SJCRH30 (cell line): ENCODE measurements at places on chromosomes 3 and 15.
A peak's percentile ranks its signal among the peaks of the same experiment; 100 is the strongest.

- DNase-seq, result peak; percentile 51
- no peaks in the 10 kb centered on the region for H3K36me3 ChIP-seq
- no peak overlapping the region for H3K27ac ChIP-seq
- H3K27me3 ChIP-seq, result no peaks in the 10 kb centered on the region
- peaks cover 14% of the 10 kb centered on the region for H3K4me1 ChIP-seq
- H3K4me3 ChIP-seq, result no peak overlapping the region
Observed at GRCh38 chr3:23776352-23776891, 29.3 kb upstream of the UBE2E1 start.

DNA sequence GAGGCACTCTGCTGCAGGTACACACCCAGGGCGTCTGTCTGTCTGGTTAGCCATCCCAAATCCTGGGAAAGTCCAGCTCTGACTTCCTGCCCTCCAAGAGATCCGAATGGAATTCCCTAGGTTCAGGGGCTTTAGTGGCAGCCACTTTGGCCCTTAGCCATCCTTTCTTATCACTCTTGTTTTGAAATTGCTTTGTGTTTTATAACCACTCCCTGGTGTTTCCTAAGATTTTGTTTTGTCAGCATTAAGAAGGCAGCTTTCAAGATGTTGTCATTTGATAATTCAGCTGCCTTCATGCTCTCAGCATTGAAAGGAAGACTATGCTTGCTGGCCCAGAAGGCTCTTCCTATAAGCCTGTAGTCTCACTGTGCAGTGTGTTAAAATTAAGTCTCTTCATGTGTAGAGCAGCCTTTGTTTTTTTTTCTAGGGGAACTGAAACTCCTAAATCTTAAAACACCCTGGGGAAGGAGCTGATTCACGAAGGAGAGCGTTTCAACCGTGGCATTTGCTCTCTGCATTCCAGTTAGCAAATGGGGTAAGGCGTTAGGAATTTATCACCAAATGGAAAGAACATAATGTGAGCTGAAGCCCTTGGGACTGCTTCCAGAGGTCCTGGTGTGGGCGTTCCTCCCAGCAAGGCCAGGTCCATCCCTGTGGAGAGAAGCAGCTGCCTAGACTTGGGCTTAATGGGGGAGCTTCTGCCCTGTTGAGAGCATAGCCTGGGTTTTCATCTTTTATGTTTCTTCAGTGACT, 14.2 kb upstream of the CLEC3B start:
- H3K27ac ChIP-seq, result peak overlapping the region; percentile 83
- peak; percentile 69 for DNase-seq
- H3K27me3 ChIP-seq, result no peaks in the 10 kb centered on the region
- peaks cover 17% of the 10 kb centered on the region for H3K4me1 ChIP-seq
- peaks cover 17% of the 10 kb centered on the region for H3K36me3 ChIP-seq

GRCh38 chr3:190533511-190534281, 19.8 kb downstream of the IL1RAP start:
- no peak overlapping the region for H3K4me3 ChIP-seq
- H3K4me1 ChIP-seq, result no peaks in the 10 kb centered on the region
- no peaks in the 10 kb centered on the region for H3K27me3 ChIP-seq
- no peaks in the 10 kb centered on the region for H3K36me3 ChIP-seq
- no peak overlapping the region for H3K27ac ChIP-seq

DNA sequence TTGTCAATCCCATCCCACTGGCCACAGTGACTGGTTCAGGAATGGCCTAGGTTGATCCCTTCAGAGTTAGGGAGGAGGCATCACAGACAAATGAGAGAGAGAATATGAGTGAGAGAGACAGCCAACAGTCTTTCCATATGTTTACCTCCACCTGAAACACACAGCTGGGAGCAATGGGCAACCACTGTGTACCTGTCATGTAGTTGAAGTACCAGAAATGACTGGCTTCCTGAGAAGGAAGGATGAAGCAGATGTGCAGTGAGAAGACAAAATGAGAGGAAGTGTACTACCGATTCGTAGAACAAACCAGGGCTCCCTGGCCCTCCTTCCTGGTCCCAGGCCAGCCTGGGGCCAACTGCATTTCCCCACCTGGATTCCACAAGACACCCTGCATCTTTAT, 27.4 kb downstream of the SRGAP3 start:
- H3K4me3 ChIP-seq, result no peak overlapping the region
- H3K27ac ChIP-seq, result no peak overlapping the region
- H3K4me1 ChIP-seq, result no peaks in the 10 kb centered on the region
- DNase-seq, result no peak

DNA sequence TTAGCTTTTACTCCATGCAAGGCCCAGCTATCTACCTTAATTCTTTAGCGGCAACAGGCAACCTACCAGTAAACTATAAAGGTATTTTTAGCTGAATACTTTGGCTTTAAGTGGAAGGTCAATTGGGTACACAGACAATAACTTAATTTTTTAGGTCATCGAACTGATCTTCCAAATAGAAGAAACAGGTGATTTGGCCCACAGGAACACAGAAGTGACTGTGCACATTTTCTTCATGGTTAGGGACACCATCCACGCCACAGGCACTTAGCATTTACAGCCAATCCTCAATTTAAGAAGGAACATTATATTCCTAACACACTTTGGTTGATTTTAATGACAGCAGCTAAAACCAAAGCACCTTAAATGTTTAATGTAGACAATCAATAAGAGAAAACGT, 1.9 kb downstream of the ARPP19 start:
- H3K27ac ChIP-seq, result no peak overlapping the region
- DNase-seq, result no peak
- H3K27me3 ChIP-seq, result no peaks in the 10 kb centered on the region
- H3K4me1 ChIP-seq, result peaks cover 10% of the 10 kb centered on the region
- no peaks in the 10 kb centered on the region for H3K36me3 ChIP-seq

GRCh38 chr3:163422671-163423070, 1655.6 kb downstream of the SI start:
- no peaks in the 10 kb centered on the region for H3K27me3 ChIP-seq
- no peak for DNase-seq
- no peak overlapping the region for H3K4me3 ChIP-seq
- H3K27ac ChIP-seq, result no peak overlapping the region
- no peaks in the 10 kb centered on the region for H3K36me3 ChIP-seq

- no peaks in the 10 kb centered on the region for H3K36me3 ChIP-seq
- H3K27me3 ChIP-seq, result no peaks in the 10 kb centered on the region
- H3K4me3 ChIP-seq, result no peak overlapping the region
- H3K27ac ChIP-seq, result no peak overlapping the region
- DNase-seq, result no peak
- H3K4me1 ChIP-seq, result peaks cover 5% of the 10 kb centered on the region
Observed at GRCh38 chr3:101133652-101134051, 140.4 kb upstream of the ABI3BP start.

DNA sequence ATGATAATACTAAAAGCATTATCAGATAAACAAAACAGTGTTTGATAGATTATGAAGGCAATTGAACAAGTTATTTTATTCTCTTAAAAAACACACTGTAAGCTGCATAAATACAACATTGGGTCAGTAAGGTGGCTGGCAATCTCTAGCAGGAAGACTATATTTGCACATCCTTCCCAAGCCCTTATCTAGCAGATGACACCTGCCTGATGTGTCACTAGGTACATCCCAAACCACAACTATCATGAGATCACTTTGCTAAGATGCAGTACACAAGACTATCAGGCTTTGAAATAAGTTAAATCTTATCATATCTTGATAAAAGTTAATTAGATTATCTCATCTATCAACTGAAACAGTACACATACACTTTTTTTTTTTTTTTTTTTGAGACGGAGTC, 417.4 kb downstream of the MECOM start:
- H3K27ac ChIP-seq, result no peak overlapping the region
- H3K4me3 ChIP-seq, result no peak overlapping the region
- no peaks in the 10 kb centered on the region for H3K36me3 ChIP-seq
- H3K4me1 ChIP-seq, result peaks cover 4% of the 10 kb centered on the region

DNA sequence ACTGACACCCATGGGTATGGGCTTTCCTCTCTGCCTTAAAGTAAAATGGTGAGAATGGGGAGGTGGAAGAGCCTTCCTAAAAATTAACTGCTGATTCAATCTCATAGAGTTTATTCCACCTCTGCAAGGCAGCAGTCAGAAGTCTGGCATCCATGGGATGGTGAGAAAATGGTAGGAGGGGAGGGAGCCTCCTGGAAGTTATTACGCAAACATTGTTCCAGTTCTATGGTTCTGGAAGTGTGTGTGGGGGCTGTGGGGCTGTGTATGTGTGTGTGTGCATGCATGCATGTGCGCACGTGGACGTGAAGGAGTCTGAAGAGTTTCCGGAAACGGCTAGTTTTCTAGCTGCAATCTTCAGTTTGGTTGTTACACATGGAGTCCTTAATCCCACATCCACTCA, 177.6 kb downstream of the KCNAB1 start:
- H3K27me3 ChIP-seq, result no peaks in the 10 kb centered on the region
- no peaks in the 10 kb centered on the region for H3K36me3 ChIP-seq
- H3K4me3 ChIP-seq, result no peak overlapping the region
- no peak for DNase-seq
- H3K27ac ChIP-seq, result no peak overlapping the region

GRCh38 chr3:178369006-178369405, 167.2 kb upstream of the KCNMB2 start:
- H3K27me3 ChIP-seq, result no peaks in the 10 kb centered on the region
- DNase-seq, result no peak
- no peaks in the 10 kb centered on the region for H3K4me1 ChIP-seq

DNA sequence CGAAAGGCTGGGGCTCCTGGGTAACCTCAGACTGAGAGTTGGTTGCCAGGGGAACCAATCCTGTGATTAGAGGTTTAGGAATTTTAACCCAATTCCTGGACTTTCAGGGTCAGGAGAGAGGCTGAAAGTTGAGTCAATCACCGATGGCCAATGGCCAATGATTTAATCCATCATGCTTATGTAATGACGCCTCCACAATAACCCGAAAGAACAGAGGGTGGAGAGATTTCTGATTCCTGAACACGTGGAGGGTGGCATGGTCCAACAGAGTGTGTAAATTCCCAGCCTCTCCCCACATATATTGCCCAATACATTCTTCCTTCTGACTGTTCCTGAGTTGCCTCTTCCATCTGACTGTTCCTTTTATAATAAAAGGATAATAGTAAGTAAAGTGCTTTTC, 137.2 kb upstream of the CBLB start:
- no peaks in the 10 kb centered on the region for H3K27me3 ChIP-seq
- H3K27ac ChIP-seq, result no peak overlapping the region
- no peaks in the 10 kb centered on the region for H3K4me1 ChIP-seq
- no peak overlapping the region for H3K4me3 ChIP-seq
- H3K36me3 ChIP-seq, result no peaks in the 10 kb centered on the region

DNA sequence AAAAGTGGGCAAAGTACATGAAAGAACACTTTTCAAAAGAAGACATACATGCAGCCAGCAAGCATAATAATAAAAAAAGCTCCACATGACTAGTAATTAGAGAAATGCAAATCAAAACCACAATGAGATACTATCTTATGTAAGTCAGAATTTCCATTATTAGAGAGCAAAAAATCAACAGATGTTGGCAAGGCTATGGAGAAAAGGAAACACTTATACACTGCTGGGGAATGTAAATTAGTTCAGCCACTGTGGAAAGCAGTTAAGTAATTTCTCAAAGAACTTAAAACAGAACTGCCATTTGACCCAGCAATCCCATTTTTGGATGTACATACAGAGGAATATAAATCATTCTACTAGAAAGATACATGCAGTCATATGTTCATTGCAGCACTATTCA, 360.7 kb downstream of the NSUN3 start:
- H3K4me3 ChIP-seq, result no peak overlapping the region
- no peaks in the 10 kb centered on the region for H3K4me1 ChIP-seq
- DNase-seq, result no peak
- no peaks in the 10 kb centered on the region for H3K36me3 ChIP-seq

DNA sequence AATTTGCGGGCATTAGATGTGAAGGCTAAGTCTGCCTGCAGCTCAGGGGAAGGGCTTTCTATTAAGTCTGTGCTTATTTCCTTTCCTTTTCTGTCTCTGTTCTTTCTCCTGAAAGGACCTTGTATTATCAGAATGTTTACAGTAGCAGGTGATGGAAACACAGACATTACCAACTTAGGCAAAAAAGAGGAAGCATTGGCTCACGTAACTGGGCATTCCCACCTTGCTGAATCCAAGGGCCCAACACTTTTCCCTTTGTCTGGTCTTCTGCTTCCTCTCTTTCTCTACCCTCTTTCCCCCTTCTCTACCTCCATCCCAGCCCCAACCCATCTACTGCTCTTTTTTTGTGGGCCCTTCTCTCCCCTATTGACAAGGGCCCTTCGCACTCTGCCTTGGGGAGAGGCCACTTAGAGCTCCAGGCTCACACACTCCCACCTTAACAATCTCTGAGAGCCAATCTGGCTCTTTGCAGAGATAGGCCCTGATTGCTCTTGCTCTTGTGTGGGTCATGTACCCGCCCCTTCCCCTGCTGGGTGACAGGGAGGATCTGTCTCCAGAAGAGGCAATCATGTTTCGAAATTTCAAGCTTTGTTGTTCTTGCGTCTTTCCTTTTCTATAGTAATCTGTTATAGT, 35.0 kb downstream of the ACAA1 start:
- DNase-seq, result no peak
- H3K36me3 ChIP-seq, result no peaks in the 10 kb centered on the region
- no peaks in the 10 kb centered on the region for H3K27me3 ChIP-seq

DNA sequence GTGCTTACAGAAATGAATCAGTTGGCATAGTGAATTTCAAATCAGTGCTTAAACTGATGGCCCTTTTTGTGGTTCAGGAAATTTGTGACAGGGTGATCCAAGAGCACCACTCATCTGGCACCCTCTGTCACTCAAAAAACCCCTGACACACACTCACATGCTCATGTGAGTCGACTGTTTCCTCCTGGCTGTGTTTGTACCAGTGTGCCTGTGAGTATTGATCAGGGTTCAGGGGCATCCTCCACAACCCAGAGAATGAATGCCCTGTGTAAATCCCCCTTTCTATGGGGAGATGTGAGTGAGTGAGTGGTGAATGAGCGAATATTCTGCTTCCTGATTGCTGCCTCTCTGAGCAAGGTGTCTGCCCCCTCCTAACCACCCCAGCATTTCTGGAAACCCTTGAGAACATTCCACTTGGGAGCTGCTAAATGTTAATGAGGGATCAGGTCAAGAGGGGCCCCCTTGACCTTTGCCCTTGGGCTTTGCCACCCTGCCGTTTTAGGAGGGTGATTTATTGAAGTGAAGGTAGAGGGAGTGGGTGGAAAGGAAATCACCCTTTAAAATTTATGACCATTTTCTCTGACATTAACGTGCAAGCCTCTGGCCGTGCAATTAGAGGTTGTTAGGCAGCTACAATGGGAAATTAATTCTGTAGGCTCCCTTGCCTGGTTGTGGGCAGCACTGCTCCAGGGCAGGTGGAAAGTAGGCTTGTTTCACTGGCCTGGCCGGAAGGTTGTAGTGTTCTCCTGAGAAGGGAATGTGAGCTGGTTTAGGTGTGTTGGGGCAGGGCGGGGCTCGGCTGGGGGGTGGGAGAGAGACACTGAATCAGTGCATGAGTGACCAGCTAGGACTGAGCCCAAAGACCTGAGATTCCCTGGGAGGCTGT, 87.2 kb downstream of the SLCO3A1 start:
- H3K27me3 ChIP-seq, result no peaks in the 10 kb centered on the region
- no peak for DNase-seq
